Stimulated activated CD4-positive, alpha-beta T cell treated with anti-CD3 and anti-CD28 coated beads, Interleukin-15, amount 100 ng/mL, for 1 hour (primary cell): ENCODE measurements at places on chromosomes 7 and 10.
A peak's percentile ranks its signal among the peaks of the same experiment; 100 is the strongest.

GRCh38 chr7:157814931-157815705 lies 478.3 kb downstream of the DNAJB6 start:
- DNase-seq = no peak

GRCh38 chr10:84397735-84398144 lies 69.4 kb downstream of the CCSER2 start:
- no peak for DNase-seq

GRCh38 chr10:50552771-50553535 lies 70.8 kb downstream of the SGMS1 start:
- DNase-seq = no peak

GRCh38 chr7:42232275-42232674 lies 4.7 kb downstream of the GLI3 start:
- no peak for DNase-seq

DNA sequence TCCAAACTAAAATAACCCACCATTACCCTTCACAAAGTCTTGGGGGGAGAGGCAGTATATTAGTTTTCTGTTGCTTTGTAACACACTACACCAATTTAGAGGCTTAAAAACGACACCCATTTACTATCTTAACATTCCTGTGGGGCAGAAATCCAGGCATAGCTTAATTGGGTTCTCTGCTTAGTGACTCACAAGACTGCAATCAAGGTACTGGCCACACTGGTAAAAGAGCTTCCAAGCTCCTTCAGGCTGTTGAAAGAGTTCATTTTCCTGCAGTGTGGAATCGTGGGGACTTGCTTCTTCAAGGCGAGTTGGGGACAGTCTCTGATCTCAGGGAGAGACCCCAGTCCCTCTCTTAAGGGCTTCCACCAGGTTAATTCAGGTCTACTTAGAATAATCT lies 139.1 kb downstream of the XPNPEP1 start:
- DNase-seq = no peak

GRCh38 chr10:5560142-5560816 lies 35.5 kb downstream of the CALML3 start:
- no peak for DNase-seq

GRCh38 chr7:100655908-100656674 lies at the start of gene ACTL6B:
TSS of gene ACTL6B (minus strand) at chr7:100656448. CDS start at chr7:100656354, 94 bp downstream.
- DNase-seq = peak; percentile 45

DNA sequence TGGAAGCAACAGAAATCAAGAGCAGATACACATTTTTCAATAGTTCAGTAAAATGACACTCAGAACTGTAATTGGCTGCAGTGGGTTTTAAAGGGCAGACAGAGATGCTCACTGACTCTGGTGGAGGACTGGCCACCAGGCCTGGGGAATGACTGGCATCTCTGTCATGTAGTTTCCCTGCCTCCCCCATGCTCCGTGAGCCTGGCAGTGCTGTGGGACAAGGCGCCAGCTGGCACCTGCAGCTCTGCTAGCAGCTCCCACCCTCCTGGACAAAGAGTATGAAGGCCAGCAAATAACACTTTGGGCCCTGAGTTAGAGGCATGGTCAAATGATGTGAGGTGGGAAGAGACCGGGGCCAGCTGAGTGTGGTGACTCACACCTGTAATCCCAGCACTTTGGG lies 15.0 kb downstream of the TSPAN33 start:
- no peak for DNase-seq

GRCh38 chr7:130721486-130722277 lies 12.3 kb downstream of the KLF14 start:
- no peak for DNase-seq

GRCh38 chr7:87199241-87199640 lies 20.3 kb downstream of the TMEM243 start:
- no peak for DNase-seq

DNA sequence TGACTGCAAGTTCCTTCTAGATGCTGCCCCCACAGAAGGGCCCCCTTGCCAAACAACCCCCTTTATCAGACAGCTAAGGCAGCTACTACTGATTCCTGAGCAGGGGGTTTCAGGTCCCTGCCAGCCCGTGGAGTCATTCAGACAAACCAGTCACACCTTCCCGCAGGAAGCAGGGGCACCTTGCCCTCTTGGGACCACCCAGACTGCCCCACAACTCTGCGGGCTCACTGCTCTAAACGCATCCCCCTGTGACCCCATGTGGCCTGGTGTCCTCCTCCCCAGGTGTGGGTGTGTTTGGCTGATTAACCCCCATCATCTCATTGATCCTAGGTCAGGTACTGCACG lies 298.9 kb downstream of the TCERG1L start:
- no peak for DNase-seq

DNA sequence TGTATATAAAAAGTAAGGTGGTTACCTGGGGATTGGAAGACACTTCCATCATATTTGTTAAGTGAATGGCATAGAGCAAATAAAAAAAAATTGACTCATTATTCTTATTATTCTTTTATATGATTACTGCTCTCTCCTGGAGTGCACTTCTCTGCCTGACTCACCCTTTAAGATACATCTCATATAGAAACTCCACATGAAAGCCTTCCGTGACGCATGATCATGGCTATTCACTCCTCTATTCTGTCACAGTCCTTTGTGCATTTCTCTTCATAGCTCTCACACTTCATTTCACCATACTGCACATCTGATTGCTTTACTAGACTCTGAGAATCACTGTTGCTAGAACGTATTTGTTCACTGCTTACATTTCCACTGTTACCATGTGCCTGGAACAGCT lies 597.3 kb downstream of the CNTNAP2 start:
- DNase-seq = no peak

DNA sequence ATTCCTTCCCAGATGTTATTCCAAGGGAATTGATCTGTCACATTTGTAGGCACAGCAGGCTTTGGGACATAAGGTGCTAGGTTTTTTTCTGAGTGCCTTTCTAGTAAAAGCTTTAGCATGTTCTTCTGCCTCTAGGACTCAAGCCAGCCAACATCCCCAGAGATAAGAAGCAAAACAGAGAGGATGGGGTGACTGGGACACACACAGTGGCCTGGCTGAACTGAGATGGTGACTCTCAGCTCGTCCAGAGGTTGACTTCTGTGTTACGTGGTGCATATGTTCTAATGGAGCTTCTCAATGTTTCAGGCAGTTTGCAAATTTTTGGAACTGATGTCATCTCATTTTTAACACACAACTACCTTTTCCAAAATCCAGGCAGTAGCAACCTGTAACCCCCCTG lies 188.1 kb upstream of the CELF2 start:
- DNase-seq = no peak

DNA sequence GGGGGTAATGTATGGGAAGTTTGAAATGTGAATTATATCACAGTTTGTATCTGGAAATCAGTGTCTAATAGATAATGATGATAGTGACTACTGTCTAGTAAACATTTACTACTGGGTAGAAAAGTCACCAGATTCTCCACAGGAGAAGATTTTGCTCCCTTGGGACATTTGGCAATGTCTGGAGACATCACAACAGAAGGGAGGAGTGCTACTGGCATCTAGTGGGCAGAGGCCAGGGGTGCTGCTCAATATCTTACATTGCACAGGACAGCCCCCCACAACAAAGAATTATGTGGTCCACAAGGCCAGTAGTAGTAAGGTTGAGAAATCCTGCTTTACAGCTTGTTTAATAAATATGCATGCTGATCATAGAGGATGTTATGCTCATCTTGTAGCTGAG lies 92.3 kb upstream of the PRPS1L1 start:
- DNase-seq = no peak

DNA sequence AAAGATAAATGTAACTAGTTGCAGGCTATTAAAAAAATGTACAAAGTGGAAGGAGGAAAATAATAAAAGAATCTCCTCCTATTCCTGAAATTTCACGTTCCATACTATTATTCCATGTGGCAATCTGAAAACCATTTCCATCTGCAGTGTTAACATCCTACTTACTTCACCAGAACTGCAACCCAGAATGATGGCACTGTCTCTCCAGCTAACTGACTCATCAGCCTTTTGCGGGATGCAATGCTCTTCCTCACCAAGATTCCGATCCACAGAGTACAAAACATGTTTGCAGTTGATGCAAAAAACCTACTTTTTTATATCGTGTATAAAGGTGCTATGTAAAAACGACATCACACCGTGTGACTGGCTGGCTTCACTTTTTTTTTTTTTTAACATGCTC lies 50.8 kb downstream of the ESYT2 start:
- DNase-seq = no peak

DNA sequence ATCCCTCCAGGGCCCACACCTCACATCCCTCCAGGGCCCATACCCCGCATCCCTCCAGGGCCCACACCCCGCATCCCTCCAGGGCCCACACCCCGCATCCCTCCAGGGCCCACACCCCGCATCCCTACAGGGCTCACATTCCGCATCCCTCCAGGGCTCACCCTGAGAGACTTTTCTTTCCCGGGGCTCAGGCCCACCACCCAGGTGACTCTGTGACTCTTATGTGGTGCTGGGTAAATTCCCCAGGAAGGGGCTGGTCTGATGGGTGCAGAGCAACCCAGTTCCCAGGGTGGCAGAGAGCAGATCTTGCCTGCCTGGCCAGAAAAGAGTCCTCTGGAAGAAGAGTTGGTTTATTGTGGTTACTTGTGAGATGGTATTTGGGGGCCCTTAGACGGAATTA lies 290.7 kb downstream of the TCERG1L start:
- no peak for DNase-seq

DNA sequence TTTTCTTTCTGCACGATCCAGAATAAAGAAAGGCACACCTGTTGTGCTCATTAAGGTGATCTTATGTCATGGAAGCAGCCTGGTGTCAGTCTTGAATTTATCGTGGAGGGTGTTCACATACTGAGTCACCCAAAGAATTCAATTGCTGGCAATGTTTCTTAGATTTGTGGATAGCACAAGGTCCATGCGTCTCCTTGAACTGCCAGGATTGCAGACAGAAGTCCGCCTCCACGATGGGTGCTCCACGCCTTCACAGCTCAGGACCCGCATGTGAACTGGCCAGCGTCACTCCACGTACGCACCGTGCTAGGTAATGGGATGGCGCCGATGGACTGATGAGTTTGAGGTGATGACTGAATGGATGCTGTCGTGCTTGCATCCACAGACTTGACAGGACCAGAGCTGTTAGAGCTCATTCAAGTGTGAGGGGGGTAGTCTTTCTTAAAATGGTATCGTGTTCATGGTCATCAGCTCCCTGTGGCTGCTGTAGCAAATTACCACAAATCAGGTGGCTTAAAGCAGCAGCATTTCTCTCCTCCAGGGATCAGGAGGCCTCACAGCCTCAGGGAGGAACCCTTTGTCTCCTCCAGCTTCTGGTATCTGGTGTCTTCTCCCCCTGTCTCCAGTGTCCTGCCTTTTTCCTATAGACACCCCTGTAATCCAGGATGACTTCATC lies 65.4 kb upstream of the DNAJB6 start:
- no peak for DNase-seq

GRCh38 chr7:22452142-22452959 lies 47.6 kb downstream of the STEAP1B start:
- no peak for DNase-seq

DNA sequence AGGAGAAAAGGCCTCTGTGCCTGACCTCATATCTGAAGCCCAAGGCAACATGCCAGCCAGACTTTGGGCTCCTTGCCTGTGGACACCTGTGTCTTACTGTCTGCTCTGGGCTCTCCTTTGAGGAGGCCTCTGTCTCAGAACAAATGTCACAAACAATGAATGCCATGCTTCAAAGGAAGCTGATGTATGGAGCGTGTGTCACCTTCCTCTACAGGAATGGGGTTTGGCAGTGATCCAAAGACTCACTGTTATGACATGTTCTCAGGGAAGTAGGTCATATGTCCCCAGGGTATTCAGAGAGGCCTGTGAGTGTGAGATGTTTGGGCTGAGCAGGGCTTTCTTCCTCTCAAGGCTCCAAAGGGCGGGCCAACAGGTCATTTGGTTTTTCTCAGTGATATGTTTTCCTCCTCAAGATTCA lies 38.4 kb downstream of the PTPRE start:
- no peak for DNase-seq

DNA sequence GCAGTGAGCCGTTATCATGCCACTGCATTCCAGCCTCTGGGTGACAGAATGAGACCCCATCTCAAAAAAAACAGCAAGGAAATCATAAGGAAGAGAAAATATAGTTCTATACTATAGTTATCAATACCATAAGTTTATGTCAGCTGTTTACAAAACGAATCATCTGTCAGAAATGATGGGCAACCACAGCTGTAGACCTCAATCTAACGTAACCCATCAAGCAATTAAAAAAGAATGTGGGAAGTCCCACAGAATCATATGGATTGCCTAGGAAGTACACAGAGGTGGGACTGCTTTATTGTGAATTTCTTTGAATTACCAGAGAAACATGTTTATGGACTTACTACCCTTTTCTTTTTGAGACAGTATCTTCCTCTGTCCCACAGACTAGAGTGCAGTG lies 6.9 kb downstream of the NRBF2 start:
- DNase-seq = no peak

- DNase-seq = no peak
These were observed 90.7 kb downstream of the APBB1IP start for GRCh38 chr10:26528715-26529393.

DNA sequence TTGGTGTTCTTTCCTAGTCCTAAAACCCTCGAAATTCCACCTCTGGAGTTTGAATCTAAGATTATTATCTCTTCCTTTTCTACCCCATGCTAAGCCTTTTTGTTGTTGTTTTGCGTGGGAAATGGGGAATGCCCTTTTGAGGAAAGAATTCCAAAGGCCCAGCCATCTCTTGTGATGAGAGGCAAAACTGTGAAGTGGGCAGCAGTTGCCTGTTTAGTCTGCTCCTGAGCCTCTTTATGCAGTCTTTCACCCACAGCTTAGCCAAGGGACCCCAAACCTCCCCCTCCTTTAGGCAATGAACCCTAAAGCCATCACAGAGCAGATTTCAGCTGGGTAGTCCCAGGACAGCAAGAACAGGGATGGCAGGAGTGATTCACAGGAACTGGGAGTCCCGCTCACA lies 95.5 kb downstream of the DNMBP start:
- DNase-seq = no peak

- no peak for DNase-seq
These were observed 123.0 kb downstream of the CXCL12 start for GRCh38 chr10:44261710-44262455.

GRCh38 chr10:91389636-91390512 lies 20.3 kb upstream of the HECTD2 start:
- no peak for DNase-seq

DNA sequence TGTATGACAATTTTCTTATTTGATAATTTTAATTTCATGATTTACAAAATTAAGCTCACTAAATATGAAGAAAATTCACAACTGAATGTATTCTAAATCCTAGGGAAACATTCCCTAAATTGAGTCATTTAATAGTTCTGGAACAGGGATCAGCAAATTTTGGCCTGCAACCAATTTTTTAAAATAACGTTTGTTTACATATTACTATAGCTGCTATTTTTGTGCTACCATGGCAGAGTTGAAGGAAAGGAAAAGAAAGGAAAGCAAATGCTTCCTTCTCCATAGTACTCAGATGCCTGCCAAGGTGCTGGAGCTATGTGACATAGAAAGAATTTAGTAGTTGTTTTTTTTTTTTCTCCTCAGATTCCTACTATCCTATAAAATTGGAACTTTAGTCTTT lies 1307.7 kb upstream of the LRRTM3 start:
- DNase-seq = no peak

- DNase-seq = no peak
These were observed 48.7 kb downstream of the BPGM start for GRCh38 chr7:134695321-134695860.
